Naive B cell (primary cell): ENCODE measurements at places on chromosomes 16 and 17. TPM values are rescaled to one million over a fixed set of nuclear protein-coding genes. Genes with fewer than 3 reads are reported as not detected.
A peak's percentile ranks its signal among the peaks of the same experiment; 100 is the strongest.

GRCh38 chr17:73342050-73342522 is 30.3 kb upstream of the CDC42EP4 start:
- no peak for DNase-seq

DNA sequence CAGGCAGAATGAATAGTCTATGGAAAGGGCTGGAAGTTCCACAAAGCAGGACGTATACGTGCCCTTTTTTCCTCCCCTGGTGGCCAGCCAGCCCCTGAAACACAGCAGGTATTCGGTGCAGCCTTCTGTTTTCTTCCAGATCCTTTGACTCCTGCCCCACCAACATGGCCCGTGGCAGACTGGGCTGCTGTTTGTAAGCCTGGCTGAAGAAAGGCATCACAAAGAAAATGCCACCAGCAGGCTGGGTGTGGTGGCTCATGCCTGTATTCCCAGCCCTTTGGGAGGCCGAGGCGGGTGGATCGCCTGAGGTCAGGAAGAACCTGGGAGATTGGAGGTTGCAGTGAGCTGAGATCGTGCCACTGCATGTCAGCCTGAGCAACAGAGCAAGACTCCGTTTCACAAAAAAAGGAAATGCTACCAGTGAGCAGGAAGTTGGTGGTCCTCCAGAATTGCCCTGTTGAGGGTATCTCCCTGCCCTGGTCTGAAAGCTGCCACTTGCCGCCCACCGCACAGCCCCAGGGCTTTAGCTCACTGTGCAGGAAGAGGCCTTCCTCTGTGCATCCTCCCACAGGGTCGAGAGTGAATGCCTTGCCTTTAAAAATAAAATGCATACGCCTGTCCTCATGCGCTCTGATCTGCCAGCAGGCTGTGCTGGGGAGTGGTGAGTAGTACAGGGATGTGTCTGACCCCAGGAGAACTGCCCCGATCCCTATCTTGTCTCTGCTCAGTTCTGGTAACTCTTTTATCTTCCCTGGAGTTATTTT is 587.7 kb downstream of the MAF start:
- DNase-seq, result peak; percentile 60

- no peak for DNase-seq
These were observed 532 bp downstream of the KDM6B start for GRCh38 chr17:7834542-7834956.

DNA sequence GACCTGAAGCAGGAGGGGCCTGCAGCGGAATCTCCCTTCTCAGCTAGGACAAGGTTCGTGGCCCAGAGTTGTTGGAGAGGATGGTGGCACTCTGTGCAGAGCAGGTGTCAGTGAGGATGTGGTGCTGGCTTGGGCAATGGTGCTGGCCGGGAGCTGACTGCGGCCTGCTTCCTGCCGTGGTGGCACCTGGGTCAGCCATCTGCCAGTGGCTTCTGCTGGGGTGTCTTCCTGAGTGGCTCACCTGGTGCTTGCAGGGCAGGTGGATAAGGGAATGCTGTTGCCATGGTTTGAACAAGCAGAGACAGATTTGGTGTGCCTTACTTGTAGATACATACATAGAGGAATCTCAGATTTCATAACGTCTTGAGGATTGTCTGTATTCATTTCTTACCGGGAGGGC is 69.6 kb downstream of the SEC14L1 start:
- no peak for DNase-seq

DNA sequence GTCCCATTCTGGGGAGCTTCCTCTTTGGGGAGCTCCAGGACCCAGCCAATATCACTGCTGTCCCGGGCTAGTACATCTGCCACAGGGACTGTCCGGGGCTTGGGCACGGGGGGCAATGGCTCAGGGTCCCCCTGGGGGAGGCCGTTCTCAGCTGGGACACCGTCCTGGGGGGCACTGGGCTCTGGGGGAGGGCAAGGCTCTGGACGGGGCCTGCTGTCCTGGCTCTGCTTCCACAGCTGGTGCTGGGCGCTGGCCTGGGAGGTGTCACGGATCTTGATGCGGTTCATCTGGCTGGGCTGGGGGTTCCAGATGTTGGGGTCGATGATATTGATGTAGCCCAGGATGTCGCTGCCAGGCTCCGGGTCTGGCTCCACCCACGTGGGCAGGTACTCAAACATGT is 26.1 kb downstream of the SLC5A10 start:
- no peak for DNase-seq

GRCh38 chr17:69762766-69763165 is 312.3 kb upstream of the KCNJ16 start:
- no peak for DNase-seq

DNA sequence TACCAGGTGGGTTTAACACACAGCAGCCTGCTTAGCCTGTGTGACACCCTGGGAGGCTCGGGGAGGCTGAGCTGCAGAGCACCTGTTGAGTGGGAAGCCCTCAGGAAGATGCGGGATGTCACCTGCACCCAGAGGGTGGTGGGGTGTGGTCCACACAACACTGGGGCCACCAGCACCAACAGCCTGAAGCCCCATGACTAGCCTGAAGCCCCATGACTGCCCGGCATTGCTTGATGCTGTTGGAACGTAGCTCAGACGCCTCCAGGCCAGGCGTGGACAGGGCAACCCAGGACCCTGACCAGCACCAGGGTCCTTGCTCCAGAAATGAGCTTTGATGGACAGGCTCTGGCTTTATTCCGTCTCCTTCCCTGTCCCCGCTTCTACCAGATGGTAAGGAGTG is 76.3 kb upstream of the ZNF469 start:
- no peak for DNase-seq

DNA sequence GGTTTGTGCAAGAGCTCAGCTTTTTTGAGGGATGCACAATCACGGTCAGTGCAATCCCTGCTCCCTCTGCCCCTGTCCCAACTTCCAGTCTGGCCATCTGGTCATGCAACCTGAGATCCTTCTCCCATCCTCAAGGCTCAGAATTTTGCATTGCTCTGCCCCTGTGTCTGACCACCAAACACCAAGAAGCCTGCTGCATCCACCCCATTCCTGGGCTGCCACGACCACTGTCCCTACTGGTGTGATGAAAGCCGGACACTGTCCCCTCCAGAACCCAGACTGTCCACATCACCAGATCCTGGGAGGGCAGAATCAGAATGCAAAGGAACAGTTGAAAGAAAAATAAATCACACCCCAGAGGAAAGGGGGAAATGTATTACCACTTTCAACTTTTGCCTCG is 231.0 kb downstream of the C16orf78 start:
- DNase-seq, result no peak

DNA sequence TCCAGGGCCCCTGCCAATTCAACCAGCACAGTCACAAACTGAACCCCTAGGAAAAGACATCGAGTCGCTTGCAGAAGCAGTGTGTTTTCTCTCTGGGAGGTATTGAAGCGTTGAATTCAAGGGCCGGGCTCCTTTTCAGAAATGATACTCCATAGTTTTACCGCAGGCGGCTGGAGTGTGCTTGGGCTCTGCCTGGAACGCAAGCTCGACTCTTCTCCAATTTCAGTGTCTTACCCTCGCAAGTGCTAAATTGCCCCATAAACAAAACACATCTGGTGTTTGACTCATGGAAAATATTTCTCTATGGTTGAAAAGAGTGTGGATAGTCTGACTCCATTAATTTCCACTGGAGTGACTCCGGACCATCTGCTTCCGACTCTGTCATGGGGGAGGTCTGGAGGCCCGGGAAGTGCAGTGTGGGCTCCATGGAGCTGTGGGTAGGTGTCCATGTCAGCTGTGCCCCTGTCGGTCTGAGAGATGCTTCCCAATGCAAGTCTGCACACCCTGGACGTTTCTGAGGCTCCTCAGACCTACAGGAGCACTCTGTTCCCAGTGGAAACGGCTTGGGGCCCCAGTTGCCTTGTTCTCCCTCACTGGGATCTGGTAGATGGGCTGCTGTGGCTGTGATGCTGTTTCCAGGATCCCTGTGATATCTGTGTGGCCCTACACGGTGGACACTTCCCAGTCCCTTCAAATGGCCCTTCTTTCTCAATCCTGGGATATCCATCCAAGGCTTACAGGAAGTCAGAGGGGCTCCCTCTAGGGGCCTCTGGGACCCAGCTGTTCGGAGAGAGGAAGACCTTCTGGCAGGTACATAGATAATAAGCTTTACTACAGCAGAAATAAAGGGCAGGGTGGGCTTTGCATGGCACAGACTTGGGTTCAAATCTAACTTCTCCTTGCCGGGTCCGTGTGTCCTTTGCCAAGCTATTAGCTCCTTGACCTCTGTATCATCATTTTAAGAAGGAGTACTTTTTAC is 119.8 kb upstream of the CDH13 start:
- no peak for DNase-seq

DNA sequence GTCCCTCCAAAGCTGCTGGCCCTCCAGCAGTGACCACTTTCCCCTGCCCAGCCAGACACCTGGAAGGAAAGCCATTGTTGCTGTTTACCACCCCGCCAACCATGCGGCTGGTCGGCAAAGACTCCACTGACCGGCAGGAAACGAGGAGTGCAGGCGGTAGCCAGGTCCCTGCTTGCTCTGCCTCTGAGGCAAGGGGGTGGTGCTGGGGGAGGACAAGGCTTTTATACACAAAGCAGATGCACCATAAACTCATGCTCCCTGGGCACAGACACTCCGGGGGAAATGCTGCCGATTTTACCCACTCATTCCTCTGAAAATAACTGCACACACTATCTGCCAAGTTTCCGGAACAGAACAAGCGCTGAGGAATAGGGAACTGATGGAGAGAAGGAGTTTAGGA is 62.8 kb upstream of the GRIN2A start:
- DNase-seq, result no peak

GRCh38 chr17:48003417-48004151 is 32.7 kb downstream of the CDK5RAP3 start:
- DNase-seq, result no peak

DNA sequence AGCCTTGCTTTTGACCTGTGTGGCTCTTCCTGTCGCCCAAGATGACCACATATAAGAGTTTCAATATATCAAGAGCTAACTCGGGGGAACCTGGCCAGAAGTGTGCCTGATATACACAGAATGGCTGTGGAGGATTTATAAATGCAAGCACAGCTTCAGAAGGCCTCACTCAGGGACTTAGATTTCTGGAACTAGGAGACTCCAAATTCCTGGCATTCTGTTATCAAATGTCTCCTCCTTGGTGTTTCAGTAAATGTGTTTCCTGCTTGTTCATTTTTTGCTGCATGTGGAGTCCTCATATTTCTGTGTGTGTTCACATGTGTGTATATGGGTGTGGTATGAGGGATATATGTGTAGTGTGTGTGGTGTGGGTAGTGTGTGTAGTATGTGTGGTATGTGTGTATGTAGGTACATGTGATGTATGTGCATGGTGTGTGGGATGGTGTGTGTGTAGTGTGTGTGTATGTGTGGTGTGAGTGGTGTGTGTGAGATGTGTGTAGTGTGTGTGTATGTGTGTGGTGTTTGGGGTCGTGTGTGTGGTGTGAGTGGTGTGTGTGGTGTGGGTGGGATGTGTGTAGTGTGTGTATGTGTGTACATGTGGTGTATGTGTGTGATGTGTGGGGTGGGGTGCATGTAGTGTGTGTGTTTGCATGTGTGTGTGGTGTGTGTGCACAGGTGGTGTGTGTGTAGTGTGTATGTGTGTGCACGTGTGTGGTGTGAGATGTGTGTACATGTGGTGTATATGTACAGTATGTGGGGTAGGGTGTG is 981 bp upstream of the CD300H start:
- no peak for DNase-seq

GRCh38 chr16:48523415-48524204 is 86.4 kb downstream of the N4BP1 start:
- DNase-seq, result no peak

DNA sequence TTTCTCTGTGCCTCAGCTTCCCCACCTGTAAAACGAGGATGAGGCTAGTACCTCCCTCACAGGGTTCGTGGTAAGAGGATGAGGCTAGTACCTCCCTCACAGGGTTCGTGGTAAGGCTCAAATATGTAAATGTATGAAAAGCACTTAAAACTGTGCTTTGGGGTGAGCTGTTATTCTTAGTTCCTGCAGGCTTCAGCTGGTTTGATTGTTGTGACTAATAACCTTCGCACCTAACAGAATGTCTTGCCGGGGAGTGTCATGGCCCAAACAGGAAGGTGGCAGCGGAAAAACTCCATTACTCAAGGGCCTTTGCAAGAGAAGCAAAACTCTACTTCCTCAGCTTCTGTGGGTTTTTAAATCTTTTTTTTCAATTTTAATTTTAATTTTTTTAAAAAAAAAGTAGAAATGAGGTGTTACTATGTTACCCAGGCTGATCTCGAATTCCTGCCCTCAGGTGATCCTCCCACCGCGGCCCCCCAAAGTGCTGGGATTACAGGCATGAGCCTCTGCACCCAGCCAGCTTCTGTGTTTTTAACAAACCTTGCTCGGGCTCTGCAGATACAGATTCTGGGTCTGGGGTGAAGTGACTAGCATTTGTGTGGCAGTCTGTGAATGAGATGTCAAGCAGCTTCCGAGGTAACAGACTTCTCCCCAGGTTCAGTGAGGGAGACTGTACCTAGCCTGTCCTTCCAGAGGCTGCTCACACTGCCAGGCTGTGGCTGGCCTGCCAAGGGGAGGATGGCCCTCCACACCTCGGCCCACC is 103.0 kb downstream of the RAB11FIP4 start:
- peak; percentile 73 for DNase-seq

GRCh38 chr16:48850097-48850770 is 240.3 kb upstream of the N4BP1 start:
- no peak for DNase-seq

- no peak for DNase-seq
These were observed 138.9 kb upstream of the CES5A start for GRCh38 chr16:56013962-56014552.

DNA sequence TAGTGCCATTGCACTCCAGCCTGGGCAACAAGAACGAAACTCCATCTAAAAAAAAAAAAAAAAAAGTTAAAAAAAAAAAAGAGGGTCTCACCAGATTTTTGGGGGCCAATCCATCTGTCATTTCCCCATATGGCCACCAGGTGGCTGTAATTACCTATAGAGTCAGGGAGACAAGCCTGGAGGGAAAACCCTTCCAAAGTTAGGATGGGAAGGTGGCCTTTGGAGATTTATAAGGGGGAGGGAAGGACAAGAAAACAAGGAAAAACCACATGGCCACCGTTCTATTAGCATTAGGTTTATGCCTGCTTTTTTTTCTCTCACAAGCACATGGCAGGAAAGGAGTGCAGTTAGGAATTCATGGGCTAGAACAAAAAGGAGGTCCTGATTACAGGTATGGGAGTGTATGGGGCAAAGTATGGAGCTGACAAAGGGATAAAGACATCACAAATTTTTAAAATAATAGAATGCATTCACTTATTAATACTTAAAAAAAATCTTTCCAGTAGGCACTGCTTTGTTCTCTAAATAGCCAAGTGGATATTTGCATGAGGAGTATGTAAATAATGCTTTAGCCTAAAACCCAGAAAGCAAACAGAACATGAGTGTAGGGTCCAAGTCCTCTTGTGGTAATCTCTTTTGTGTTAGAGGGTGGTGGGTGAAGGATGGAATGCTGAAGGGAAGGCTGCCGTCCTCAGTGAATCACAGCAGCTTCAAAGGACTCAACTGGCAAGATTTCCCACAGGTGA is 5.1 kb downstream of the CYB5D1 start:
- peak; percentile 55 for DNase-seq

- peak; percentile 76 for DNase-seq
These were observed 587 bp upstream of the CDK5R1 start for GRCh38 chr17:32486111-32486700.

HEATR9 gene
- polyA plus RNA-seq, result not detected

USP7 gene
- 11.4 TPM for polyA plus RNA-seq

SPIRE2 gene
- not detected for polyA plus RNA-seq

KRTAP17-1 gene
- not detected for polyA plus RNA-seq

ACACA gene
- polyA plus RNA-seq, result 4.7 TPM

ZNF668 gene
- 5.1 TPM for polyA plus RNA-seq

CCL5 gene
- polyA plus RNA-seq, result 15.3 TPM

NPIPA5 gene
- polyA plus RNA-seq, result not detected

RNU2-1 gene
- polyA plus RNA-seq, result not detected
